ENCODE measurements at places on chromosomes 7 and 10. TPM values are rescaled to one million over a fixed set of nuclear protein-coding genes. Genes with fewer than 3 reads are reported as not detected.

VWA2 gene
- total RNA-seq = 1.2 TPM

GPR146 gene
- not detected for total RNA-seq

EGFR gene
- 48.1 TPM for total RNA-seq

SMARCD3 gene
- 8.1 TPM for total RNA-seq

PNLIPRP1 gene
- not detected for total RNA-seq

KBTBD2 gene
- total RNA-seq = 21.0 TPM

GBF1 gene
- total RNA-seq = 36.3 TPM

TRIM50 gene
- not detected for total RNA-seq

SMKR1 gene
- total RNA-seq = not detected

VPS37D gene
- total RNA-seq = 12.2 TPM

RBAK gene
- 3.5 TPM for total RNA-seq

PARD3 gene
- total RNA-seq = 70.5 TPM

GRCh38 chr10:101228966-101229265 is 347 bp downstream of the LBX1 start:
- no peak for DNase-seq

- no peak for DNase-seq
Observed at GRCh38 chr7:28065721-28066285, 114.8 kb downstream of the JAZF1 start.

DNA sequence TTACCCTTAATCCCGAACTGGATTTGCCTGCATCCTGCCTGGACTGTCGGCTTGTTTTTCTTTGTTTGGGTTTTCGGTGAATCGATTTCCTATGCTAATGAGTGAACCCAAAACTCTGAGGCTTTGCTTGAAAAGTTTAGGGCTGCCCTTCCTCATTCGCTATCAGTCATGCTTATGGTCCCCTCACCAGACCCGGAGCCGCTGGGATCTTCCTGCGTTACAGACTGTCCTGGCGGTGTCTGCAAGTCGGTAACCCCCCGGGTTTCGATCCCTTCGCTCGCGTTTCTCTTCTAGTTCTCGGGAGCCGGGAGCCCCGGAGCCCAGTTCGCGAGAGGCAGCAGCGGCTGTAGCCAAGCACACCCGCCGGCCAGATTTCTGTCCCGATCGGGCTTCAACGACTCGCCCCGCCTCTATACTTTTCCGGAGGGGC is 2.2 kb downstream of the EMX2 start:
- DNase-seq = no peak

GRCh38 chr10:91220954-91221675 is 652 bp downstream of the PCGF5 start:
- no peak for DNase-seq

DNA sequence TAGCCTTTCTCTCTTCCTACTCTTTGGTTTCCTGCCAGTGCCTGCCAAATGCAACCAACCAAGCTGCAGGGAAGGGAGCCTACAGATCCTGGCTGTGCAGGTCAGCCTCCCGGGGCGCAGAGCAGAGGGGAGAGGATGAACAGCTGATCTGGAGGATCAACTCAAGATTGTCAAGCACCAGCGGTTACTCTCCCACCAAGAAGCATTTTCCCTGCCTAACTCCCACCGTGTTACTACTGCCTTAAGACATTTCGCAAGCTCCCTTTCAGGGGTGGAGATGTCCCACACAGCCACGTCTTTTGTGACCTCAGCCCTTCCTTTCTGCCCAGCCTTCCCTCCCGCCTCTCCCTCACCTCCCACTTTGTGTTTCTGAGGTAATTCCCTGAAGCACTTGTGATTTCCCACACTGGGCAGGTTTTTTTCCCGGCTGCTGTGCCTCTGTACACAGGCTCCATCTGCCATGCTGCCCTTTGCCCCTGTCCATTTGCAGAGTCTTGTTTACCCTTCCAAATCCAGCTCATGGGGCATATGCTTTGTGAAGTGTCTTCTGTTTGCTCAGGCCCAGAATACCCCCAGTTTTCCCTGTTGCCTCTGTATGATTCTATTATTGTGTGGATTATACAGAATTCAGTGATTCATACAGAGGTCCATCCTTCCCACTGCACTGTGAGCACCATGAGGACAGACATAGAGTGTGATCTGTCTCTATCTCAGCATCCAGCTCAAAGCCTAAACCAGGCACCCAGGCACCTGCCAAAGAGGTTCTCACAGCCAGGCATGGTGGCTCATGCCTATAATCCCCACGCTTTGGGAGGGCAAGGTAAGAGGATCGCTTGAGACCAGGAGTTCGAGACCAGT is 40.9 kb upstream of the PAPSS2 start:
- no peak for DNase-seq

GRCh38 chr10:43261578-43262396 is 5.1 kb downstream of the RASGEF1A start:
- no peak for DNase-seq

DNA sequence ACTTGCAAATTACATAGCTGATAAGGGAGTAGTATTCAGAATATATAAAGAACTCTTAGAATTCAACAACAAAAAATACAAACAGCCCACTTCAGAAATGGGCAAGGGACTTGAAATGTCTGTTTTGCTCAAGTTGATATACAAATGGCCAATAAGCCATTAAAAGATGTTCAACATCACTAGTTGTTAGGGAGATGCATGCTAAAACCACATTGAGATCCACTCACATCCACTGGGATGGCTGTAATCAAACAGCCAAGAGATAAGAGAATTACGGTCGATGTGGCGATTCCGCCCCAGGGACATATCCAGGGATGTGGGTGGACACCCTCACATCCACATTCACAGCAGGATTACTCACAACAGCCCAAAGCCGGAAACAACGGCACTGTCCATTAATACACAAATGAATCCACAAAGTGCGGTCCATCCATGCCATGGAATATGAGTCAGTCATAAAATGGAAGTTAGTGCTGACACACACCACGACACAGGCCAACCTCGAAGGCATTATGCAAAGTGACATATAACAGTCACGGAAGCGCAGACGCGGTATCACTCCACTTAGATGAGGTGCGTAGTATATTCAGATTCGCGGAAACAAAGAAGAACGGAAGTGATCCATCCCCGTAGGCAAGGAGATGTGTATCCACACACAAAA is 227.8 kb downstream of the DNAJB6 start:
- no peak for DNase-seq

DNA sequence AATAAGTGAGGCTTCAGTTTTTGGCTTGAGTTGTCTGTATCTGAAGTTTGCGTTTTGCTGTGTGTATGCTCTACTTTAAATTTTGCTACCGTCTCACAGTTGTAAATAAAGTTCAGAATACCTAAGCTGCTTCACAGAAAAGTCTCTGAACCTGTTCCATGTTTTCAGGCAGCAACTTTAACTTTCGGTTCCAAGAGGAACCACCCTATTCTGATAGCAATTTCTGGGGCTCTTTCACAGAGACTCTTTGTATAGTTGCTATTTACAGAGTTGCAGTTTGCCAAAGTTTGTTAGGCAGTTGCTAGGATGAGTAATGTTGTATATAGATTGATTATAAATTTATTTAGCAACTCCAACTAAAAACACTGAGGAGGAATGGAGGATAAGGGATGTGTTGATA is 5.7 kb downstream of the FAM221A start:
- DNase-seq = no peak

- DNase-seq = no peak
Observed at GRCh38 chr7:128170461-128170860, 70.6 kb upstream of the LEP start.

DNA sequence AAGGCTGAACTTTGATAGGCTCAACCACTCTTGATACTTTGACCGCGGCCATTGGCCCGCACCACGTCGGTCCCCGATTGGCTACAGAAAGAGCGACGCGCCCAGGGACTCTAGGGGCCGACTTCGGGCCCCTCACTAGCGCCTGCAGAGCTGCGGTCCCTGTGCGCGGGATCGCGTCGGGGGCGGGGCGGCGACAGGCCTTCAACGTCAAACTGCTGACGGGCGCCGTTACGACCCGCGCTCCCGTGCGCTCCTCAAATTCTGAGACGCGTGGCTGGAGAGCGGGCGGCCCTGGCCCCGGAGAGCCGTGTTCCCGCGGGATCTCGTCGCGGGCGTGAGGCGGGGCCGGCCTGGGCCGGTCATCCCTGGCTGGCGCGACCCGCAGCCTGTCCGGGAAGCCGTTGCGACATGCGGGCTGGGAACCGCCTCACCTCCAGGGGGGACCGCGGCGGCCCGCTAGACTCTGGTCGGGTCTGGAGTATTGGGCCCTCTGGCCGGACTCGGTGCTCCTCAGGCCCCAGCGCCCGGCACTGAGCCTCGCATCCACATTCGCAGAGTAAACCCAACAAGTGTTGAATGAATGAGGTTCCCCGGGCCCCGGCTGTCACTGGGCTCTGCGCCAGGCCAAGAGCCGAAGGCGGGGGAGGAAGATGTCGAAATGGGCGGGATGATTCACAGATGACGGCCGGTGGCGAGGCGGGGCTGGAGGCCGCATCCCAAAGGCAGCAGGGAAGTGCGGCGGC is 643 bp upstream of the SLC25A28 start:
- DNase-seq = peak; percentile 64

- no peak for DNase-seq
Observed at GRCh38 chr7:107469929-107470328, at the start of gene GPR22. Gene GPR22 (plus strand): TSS chr7:107470057. CDS start chr7:107474061, 4,004 bp downstream.

DNA sequence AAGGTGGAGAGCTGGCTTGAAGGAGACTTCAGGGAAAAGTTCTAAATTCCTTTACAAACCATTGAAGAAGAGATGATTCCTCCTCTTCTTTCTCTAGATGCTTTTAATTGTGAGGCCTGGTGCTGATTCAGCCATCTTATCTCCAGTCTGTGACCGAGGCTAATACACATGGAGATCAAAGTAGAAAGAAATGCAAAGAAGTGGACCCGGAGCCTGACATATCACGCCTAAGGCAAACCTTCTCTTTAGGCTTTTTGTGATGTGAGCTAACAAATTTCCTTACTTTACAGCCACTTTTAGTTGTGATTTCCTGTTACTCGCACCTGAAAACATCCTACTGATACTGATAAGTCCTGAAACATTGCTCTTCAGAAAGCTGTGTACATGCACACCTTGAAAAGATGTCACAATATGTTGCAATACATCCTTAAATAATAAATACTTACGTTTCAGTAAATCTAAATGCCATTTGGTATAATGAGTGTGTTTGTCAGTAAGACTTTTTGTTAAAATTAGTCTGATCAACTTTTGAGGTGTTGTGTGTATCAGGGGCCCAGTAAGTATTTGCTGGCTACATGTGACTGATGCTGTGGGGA is 192.4 kb downstream of the BAMBI start:
- no peak for DNase-seq

DNA sequence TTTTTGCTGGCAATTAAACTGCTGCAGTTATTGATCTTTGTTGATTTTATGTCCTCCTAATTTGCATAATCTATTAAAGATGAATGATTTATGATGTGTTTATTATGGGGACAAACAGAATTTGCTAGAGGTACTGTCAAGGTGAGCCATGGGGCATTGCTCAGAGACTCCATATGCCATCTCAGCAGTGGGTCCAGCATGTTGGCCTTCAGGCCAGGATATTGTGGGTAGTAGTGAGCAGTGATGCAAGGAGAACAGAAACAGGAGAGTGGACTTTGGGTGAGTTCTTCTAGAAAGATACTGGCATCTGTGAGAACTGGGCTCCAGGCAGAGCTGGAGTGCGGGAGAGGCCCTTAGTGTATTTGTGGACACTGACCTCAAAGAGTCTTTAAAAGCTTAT is 65.9 kb downstream of the PAX2 start:
- no peak for DNase-seq

GRCh38 chr7:27438881-27439589 is 196.4 kb downstream of the EVX1 start:
- DNase-seq = no peak

DNA sequence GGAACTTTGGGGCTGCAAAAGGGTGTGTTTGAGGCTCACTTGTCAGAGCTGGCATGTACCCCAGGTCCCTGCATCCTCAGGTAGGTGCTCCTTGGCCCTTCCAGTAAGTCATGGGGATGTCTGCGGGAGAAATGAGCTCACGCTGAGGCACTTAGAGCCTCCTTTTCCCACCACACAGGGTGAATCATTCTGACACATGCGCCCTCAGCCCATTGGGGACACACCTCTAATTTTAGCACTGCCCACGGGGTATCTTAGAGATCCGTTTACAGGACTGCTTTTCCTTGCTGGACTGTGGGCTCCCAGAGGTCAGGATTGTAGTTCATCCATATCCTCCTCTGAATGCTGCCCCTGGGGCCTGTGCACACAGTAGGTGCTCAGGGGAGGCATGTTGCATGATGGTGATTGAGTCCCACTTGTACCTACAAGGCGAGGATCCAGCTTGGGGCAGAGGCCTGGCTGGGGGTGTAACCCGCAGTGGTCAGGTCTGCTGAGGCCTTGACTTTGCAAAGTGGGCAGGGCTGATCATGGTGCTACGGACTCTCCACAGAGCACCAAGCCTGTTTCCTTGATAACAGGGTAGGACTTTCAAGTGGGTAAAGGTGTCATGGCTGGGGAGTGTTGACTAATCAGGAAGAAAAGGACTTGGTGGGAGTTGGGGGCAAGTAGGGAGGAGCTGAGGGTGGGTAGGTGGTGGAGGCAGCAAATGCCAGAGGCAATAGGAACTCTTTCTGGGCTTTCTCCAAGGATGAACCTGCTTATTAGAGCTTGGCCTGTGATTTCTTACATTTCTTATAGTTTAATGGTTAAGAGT is 5.8 kb downstream of the TSPAN15 start:
- no peak for DNase-seq

DNA sequence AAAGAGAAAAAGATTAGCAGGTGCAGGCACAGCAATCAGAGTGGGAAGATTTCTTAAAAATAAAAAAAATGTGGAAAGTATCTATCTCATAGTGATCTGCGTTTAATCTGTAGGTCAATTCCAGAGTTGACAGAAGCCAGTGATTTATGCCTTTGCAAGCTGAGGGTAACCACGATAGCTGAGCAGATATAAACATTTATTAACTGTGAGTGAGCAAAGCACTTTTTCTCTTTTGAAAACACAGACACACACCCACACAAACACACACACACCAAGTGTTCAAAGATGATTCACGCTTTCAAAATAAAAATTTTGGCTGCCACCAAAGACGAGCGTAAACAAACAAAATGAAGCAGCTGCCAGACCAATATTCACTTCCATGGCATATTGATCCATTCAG is 243.2 kb upstream of the SLC26A5 start:
- DNase-seq = no peak

DNA sequence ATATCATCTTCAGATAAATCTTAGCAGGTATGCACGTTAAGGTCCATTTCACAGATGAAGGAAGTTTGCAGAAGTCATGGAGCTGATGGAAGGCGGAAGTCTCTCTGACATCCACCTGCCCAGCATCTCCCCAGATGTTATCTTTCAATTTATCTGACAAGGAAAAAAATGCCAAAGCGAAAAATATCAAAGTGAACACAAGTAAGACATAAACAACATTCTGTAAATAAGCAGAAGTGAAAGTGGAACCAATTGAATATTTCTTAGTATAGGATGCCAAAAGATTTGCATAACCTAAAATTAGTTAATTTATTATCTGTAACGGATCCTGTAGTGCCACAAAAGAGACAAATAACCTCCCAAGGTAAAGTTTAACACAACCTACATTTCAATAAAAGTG is 73.6 kb upstream of the NEBL start:
- no peak for DNase-seq
